ENCODE measurements at places on chromosomes 6 and 20.

- no peak for DNase-seq
These were observed 153.9 kb downstream of the LPA start for GRCh38 chr6:160510199-160510598.

DNA sequence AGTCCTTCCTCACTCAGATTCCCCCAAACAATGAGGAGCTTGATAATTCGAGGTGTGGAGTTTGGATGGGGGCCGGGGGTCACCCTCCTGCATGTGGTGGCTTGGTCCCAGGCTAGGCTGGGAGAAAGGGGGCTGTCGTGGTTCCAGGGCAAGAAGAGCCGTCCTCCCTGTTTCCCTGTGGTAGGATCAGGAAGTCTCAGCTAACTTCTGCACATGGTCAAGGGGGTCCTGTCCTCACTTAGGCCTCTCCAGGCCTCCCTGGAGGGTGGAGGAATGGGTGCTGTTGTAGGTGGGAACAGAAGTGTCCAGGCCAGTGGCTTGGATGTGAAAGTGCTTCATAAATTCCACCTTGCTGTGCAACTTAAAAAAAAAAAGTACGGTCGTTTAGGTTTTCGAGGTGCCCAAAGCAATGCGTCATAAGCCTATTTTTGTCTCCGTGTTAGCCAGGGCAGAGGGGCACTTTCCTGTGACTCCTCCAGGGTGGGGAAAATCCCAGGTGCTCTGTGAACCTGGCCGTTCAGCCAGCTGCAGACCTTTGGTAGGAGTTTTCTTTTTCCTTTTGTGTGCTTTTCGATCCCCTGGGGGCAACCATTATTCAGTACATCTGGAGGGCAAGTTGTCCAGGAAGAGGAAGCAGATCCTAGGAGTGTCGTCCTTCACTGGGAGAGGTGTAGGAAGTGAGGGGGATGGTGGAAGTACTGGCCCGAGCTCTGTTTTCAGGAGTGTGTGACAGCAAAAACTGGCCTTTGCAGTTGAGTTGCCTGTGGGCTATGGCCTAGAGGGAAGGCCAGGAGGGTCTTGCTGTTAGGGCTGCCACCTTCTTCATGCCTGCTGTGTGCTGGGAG is 9.6 kb downstream of the IGF2R start:
- DNase-seq = peak; percentile 30

DNA sequence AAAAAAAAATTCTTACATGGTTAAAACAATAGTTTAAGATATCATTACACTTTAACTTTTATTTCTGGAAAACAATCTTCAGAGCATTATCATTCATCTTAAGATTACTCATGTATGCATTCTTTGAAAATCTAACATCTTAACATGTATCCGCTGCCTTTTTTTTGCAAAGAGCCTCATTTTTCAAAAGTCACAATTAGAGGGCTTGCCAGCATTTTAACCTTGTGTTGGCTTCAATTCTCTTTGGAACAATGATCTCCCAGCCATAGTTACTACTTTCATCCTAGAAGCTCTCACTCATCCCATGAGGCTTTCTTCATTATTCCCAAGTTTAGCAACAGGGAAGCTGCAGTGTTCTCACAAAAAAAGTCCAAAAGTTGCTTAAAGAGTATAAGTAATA is 330.8 kb downstream of the BCKDHB start:
- no peak for DNase-seq

GRCh38 chr6:34490390-34491090 is 24.7 kb downstream of the PACSIN1 start:
- DNase-seq = no peak

- no peak for DNase-seq
These were observed 129.5 kb downstream of the LRRC1 start for GRCh38 chr6:53924277-53924676.

DNA sequence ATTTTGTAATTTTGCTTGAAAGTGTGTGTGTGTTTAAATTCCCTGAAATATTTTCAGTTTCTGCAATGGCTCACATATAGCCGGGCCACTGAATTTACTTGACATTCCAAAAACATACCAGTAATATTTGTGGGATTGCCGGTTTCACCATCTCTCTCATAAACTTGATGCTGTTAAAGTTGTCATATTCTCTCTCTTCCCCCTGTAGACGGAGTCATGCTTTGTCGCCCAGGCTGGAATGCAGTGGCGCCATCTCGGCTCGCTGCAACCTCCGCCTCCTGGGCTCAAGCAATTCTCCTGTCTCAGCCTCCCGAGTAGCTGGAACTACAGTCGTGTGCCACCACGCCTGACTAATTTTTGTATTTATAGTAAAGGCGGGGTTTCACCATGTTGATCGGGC is 122.1 kb downstream of the TIAM2 start:
- no peak for DNase-seq

GRCh38 chr6:160581406-160581805 is 82.7 kb downstream of the LPA start:
- no peak for DNase-seq

DNA sequence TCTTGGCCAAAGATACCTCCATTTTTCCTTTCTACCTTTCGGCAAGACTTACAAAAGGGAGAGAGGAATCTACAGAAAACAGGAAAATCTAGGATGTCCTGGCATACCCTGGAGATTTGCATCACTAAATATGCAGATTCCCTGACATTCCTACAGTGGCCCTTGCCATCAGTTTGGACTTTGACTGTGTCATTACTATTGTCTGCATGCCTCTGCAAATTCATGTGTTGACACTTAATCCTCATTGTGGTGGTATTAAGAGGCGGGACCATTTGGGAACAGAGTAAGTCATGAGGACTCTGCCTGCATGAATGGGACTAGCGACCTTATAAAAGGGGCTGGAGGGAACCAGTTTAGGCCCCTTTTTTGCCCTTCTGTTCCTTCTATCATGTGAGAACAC is 50.5 kb upstream of the DTNBP1 start:
- no peak for DNase-seq

DNA sequence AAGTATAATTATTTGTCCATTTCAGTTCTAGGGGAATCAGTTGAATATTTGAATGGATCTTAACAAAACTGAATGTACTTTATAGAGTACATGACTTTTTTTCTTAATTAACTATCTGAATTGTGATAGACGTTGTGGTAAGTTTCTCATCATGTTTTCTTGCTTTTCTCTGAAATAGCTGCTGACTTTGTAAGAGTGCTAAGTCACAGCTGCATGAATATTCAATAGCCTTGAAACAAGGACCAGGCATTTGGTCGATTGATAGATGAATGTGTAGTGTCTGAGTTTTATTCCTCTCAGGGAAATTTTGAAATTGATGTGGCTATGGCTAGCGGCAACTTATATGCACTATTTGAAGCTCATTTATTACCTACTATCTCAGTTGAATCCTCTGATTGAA is 56.0 kb downstream of the ADGRB3 start:
- DNase-seq = no peak

Measured in stimulated activated CD8-positive, alpha-beta memory T cell treated with anti-CD3 and anti-CD28 coated beads, Interleukin-4, amount 100 ng/mL, for 24 hours (primary cell).